ENCODE measurements at places on chromosomes 12 and 14. TPM values are rescaled to one million over a fixed set of nuclear protein-coding genes. Genes with fewer than 3 reads are reported as not detected.

DNA sequence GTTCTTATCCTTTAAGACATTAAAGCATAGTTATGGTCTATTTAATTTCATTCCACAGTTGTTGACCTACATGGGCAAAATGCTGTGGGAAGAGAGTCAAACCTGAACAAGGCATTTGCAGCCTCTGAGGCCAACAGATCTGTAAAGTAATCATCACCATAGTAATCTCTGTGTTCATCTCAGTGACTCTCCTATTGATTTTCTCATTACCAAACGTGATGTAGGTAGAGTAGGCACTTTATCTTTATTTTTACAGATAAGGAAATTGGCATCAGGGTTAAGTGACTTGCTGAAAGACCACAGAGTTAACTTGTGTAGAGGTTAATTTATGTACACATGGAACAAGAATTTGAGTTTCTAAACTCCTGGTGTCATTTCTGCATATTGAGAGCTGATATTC lies 203.0 kb downstream of the ESR2 start:
- no peak for DNase-seq

- DNase-seq: no peak
Observed at GRCh38 chr12:88756153-88756552, 175.9 kb upstream of the KITLG start.

GRCh38 chr14:68819260-68819691 lies 26.4 kb upstream of the ZFP36L1 start:
- no peak for DNase-seq

DNA sequence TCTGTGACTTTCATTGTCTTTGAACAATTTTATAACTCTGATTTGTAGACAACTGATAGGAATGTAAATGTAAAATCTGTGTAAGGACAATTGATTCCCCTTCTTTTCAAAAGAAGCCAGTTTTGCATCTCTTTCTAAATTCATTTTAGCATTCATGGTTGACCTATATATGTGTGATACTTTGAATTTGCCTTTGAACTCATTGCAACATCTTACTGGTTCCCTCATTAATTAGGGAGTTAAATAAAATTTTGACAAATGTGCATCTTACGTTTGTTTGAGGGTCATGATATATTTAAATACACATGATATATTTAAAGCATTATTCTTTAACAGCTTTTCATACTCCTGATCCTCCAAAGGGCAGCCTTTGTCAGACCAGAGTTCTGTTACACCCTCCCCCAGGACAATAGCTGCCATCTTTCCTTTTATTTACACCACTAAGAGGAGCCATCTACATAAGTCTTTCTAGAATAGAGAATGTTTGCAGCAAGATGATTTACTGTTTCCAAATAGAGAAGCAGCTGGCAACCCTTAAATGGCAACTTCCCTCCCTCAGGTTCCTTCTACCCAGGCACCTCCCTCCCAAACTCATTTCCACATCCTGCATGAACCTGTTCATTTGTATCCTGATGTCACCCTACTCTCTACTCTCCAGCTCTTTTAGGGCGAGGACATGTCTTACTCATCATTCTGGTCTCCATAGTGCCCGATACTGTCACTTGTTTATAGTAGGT lies 40.2 kb upstream of the APPL2 start:
- no peak for DNase-seq

GRCh38 chr12:100897240-100897639 lies 102.7 kb downstream of the ANO4 start:
- DNase-seq: no peak

GRCh38 chr12:89988188-89988915 lies 279.7 kb upstream of the ATP2B1 start:
- DNase-seq: no peak

DNA sequence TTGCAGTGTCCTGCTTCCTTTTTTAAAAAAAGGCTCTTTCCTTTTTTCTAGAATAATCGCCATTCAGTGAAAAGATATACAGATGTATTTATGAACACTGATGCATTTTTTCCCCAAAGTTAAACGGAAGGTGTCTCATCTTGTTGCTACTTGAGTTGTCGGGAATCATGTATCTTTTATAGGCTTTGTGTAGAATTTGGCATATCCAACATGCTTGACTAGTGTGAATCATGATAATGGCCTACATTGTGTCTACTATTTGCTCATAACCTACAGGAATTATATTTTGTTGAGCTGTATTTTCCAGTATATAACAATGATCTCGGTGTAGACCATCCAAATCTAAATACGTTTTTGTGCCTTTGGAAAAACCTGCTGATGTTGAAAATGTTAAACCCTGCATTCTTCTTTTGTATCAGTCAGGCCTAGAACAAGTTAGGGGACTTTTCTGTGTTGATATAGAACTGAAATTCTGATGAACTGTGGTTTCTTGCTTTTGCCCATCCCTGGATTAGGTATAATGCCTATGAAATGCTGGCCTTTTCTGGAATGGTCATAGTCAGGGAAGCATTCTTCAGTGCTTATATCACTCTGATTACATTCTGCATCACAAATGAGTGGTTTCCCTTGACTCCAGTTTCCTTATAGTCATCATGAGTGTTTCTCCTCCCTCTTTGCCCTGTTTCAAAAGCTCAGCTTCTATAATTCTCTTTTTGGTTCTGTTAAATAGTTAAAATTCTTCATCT lies 10.8 kb downstream of the BMAL2 start:
- DNase-seq: no peak

SERPINA6 gene
- polyA plus RNA-seq: not detected

DUSP6 gene
- 51.6 TPM for polyA plus RNA-seq

SCNN1A gene
- not detected for polyA plus RNA-seq

A2M gene
- 231 TPM for polyA plus RNA-seq

VWF gene
- 41.9 TPM for polyA plus RNA-seq
